ENCODE measurements at places on chromosomes 3 and 15. TPM values are rescaled to one million over a fixed set of nuclear protein-coding genes. Genes with fewer than 3 reads are reported as not detected.

PIERCE2 gene
- total RNA-seq = not detected

DNA sequence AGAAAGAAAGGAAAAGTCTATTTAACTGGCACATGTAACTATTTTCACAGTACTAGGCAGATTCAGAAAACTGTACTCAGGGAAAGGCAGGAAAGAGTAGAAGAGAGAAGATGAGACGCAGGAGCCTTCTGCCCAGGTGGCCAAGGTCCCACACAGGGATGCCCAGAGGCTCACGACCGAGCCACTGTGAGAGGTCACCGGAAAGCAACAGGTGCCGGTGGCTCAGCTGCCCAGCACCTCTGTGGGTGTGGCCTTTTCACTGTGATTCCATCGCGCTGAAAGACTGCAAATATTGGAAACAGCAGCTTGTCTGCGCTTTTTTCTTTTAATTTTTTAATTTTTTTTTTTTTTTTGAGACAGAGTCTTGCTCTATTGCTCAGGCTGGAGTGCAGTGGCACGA lies 226.8 kb downstream of the OCA2 start:
- H3K27ac ChIP-seq = no peak overlapping the region
- H3K4me3 ChIP-seq = no peak overlapping the region
- DNase-seq = no peak

DNA sequence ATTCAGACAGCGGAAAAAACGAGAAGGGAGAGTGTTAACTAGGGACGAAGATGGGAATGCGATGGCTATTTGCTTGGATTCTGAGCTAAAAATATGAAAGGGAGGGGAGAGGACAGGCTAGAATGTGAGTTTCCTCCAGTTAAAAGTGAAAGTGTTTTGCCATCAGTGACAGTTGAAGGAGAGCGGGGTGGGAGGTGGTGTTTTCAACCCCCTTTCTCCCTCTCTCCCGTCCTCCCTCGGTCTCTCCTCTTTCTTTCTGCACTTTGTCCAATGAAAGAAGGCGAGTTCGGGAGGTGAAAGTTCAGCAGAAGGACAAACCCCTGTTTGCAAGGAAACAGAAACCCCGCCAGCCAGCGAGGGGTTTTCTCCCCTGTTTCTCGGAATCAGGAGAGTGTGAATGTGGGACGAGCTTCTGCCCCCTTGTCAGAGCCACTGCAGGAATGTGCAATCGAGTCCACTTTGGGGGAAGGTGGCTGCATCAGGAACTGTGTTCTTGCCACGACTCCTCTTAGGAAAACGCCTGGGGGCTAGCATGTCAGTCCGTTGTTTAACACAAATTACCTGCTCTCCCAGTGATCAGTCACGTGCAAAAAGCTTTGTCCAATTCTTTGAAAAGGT lies 975 bp upstream of the FOXP1 start:
- no peaks in the 10 kb centered on the region for H3K36me3 ChIP-seq
- peak overlapping the region; percentile 41 for H3K4me3 ChIP-seq
- no peaks in the 10 kb centered on the region for H3K27me3 ChIP-seq
- DNase-seq = peak; percentile 63
- peak overlapping the region; percentile 26 for H3K27ac ChIP-seq

GRCh38 chr15:47588958-47589357 lies 128.3 kb upstream of the SEMA6D start:
- no peaks in the 10 kb centered on the region for H3K4me1 ChIP-seq
- DNase-seq = no peak
- no peaks in the 10 kb centered on the region for H3K27me3 ChIP-seq
- H3K4me3 ChIP-seq = no peak overlapping the region
- H3K27ac ChIP-seq = no peak overlapping the region

DNA sequence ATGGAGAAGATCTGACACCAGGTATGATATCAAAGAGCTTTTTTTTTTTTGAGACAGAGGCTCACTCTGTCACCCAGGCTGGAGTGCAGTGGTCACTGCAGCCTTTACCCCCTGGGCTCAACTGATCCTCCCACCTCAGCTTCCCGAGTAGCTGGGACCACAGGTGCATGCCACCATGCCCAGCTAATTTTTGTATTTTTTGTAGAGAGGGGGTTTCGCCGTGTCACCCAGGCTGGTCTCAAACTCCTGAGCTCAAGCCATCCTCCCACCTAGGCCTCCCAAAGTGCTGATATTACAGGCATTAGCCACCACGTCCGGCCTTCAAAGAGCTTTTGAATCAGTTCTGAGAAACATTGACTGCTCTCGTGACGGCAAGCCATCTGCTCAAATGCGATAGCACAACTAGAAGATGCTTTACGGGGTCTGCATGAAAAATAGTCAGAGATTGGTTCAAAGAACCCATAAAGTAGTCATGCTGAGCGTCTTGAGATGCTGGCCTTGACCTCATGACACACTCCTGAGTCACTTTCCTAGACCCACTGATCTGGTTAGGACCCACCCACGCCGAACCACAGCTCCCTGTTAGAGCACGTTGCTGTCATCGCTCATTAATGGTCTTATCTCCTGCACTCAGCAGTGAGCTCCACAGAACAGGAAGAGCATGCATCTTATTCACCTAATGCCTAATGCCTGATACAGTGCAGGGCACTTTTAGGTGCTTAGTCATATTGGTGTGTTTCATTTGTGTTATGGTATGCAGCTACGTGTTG lies 57.0 kb upstream of the NR2F2 start:
- H3K27me3 ChIP-seq = no peaks in the 10 kb centered on the region
- peak; percentile 89 for DNase-seq
- H3K4me3 ChIP-seq = no peak overlapping the region

DNA sequence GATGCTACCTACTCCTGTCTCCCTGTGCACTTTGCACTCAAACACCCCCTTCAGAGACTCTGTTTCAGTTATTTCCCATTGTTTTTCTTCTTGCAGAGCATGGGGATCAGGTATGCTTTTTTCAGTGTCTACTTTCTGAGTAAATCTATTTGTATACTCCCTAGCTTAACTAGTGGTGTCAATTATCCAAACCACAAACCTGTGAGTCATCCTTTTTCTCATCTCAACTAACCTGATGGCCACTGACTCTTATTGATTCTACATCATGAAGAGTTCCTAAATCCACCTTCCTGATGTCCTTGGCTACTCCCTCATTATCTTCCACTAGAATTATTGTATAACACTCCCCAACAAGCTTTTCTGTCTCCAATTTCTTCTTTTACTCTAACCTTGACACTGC lies 68.0 kb downstream of the DIPK2A start:
- H3K4me1 ChIP-seq = no peaks in the 10 kb centered on the region
- no peak overlapping the region for H3K4me3 ChIP-seq
- H3K27me3 ChIP-seq = no peaks in the 10 kb centered on the region
- no peak overlapping the region for H3K27ac ChIP-seq
- DNase-seq = no peak
- no peaks in the 10 kb centered on the region for H3K36me3 ChIP-seq

DNA sequence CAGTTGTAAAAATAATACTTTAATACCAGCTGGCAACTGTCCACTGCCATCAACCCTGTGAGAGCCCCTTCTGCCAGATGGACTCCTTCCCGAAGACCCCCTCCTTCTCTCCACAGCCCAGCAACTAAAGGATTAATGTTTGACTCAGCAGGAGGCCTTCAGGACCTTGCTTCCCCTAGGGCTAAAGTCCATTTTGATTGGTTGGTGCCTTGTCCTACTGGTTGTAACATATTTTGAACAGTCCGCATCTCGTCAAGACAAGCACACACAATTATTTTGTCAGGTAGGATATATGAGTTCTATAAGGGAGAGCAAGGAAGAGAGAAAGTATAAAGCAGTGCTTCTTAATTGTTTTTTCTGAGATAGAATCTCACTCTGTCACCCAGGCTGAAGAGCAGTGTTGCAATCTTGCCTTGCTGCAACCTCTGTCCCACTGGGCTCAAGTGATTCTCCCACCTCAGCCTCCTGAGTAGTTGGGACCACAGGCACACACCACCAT lies 18.6 kb downstream of the ACOX2 start:
- H3K27me3 ChIP-seq = no peaks in the 10 kb centered on the region
- no peak overlapping the region for H3K4me3 ChIP-seq
- DNase-seq = no peak

DNA sequence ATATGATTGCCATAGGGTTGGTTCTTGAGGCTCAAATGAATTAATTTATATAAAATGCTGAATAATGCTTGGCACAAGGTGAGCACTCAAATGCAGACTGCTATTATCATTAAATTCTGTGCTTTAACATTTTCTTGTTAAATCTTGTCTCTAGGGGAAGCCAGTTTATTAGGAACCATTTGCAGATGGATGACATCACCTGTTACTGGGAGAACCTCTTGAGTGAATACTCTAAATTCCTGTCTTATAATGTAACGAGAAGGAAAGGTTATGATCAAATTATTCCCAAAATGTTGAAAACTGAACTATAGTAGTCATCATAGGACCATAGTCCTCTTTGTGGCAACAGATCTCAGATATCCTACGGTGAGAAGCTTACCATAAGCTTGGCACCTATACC lies 6.2 kb upstream of the TIMMDC1 start:
- no peaks in the 10 kb centered on the region for H3K27me3 ChIP-seq
- H3K36me3 ChIP-seq = no peaks in the 10 kb centered on the region
- DNase-seq = no peak
- H3K4me3 ChIP-seq = no peak overlapping the region
- H3K27ac ChIP-seq = no peak overlapping the region
- H3K4me1 ChIP-seq = peaks cover under 1% of the 10 kb centered on the region

GRCh38 chr3:106640353-106640752 lies 736.9 kb upstream of the CCDC54 start:
- no peak overlapping the region for H3K27ac ChIP-seq
- no peaks in the 10 kb centered on the region for H3K27me3 ChIP-seq
- H3K36me3 ChIP-seq = no peaks in the 10 kb centered on the region

GRCh38 chr3:130811557-130811956 lies 64.9 kb upstream of the PIK3R4 start:
- no peak for DNase-seq
- H3K4me1 ChIP-seq = no peaks in the 10 kb centered on the region
- H3K27ac ChIP-seq = no peak overlapping the region
- H3K36me3 ChIP-seq = no peaks in the 10 kb centered on the region
- H3K4me3 ChIP-seq = no peak overlapping the region
- no peaks in the 10 kb centered on the region for H3K27me3 ChIP-seq

- peaks cover 18% of the 10 kb centered on the region for H3K36me3 ChIP-seq
- no peak for DNase-seq
- H3K4me1 ChIP-seq = peaks cover 12% of the 10 kb centered on the region
- no peaks in the 10 kb centered on the region for H3K27me3 ChIP-seq
These were observed 87.5 kb upstream of the MYO5C start for GRCh38 chr15:52383100-52383588.

DNA sequence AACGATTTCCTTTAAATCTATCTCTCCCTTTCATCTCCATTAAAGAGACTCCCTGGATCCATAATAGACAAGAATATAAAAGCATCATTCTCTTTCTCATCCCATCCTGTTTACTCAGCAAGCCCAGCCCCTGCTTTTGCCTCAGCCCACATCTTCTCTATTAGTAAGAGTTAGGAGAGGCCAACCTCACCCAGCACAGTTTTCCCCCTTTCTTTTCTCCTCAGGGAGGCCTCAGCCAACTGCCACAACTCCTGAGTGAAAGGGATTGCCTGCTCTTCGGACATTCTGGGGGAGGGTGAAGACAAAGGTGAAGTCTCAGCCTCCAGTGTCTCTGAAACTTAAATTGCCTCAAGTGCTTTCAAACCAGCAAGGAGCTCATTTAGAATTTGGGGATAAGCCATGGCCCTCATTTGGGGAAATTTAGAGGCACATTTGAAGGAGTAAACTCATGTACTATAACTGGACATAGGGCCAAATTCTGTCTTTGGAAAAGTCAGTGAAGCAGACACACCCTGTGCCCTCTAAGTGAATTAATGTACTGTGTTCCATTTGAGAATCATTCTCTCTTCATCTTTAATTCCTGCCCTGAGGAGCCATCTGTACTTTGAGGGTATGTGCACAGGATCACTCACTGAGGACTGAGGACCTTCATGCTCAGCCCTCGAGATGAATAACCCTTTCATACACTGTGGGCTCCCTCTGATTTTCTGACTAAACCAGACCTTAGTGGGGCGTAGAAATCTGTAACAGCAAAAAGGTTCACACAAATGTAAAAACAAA lies 82.5 kb downstream of the SOX2 start:
- DNase-seq = no peak
- no peaks in the 10 kb centered on the region for H3K36me3 ChIP-seq
- no peak overlapping the region for H3K4me3 ChIP-seq
